ENCODE measurements at places on chromosomes 6 and 20.

- DNase-seq: no peak
These were observed 155.2 kb upstream of the UST start for GRCh38 chr6:148591656-148592055.

DNA sequence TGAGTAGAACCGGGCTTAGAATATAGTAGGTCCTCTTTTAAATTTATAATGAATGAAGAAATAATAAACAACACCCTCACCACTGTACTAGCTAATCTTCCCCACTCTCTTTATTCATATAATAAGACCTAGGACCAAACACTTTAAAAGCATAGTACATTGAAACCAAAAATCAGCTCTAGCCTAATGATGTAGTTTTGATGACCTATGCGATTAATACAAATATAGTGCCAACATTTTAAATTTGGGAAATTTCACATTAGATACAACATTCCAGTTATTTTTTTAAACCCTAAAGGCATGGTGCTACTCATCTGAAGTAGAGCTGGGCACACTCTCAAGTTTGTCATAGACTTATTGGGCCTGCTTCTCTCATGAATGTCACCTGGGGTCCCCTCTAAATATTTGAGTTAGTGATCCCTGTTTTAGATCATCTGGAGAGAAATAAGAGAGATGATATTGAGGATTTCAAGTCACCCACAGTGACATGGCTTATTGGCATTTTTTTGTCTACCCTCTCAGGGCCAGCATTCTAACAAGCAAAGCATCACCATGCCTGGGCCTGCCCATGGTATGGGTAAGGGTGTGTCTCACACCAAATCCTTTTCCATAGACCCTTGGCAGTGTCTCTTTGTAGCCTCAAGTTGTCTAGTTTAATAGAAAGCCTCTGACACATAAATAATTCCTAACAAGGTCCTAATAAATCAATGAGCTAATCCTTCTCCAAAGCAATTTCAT lies 319.8 kb downstream of the HIVEP2 start:
- no peak for DNase-seq

DNA sequence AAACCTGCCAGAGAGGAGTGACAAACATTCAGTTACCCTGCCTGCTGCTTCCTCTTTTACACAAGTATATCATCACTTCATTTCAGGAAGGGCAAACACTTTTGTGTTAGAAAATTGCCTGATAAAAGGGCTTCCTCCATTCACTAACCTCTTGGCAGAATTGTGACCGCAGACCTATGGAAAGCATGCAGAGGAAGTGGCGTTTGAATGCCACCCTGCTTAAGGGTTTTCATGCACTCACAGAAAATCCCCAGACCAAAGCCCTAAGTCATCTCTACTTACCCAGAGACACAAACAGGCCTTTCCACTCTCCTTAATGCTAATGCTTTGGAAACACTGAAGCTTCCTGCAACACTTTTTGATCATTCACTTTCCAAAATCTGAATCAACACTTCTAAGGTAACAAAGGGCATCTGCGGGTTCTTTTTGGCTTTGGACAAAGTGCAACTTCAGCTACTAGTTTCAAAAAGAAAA lies 22.1 kb upstream of the RALGAPA2 start:
- no peak for DNase-seq

GRCh38 chr6:16338577-16339264 lies 100.3 kb downstream of the GMPR start:
- DNase-seq: no peak

DNA sequence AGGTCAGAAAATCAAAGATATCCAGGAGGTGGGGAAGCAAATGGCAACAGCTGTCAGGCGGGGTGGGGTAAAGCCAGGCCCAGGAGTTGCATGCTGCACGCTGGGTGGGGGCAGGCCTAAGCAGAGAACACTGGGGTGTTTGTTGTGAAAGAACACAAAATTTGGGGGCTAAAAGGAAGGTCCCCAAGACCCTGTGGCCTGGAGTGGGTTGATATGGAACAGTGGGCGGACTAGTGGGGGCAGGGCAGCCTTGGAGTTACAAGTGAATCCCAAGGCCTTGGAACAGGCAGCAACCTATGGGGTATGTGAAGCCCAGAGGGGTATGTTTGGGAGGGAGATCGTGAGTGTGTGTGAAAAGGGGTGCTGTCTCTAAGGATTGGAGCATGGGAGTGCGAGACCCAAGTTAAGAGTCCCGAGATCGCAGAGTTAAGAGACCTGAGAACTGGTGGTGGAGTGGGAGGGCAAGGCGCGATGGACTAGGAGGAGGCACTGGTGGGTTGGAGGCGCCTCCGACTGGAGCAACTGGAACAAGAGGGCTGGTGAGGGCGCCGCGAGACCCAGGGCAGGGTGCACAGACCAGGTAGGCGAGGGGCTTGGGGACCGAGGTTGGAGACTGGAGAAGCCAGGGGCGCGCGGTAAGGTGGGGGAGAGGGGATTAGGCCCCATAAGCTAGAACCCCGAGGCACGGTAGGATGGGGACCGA lies 658 bp downstream of the CUL7 start:
- DNase-seq: peak; percentile 29

DNA sequence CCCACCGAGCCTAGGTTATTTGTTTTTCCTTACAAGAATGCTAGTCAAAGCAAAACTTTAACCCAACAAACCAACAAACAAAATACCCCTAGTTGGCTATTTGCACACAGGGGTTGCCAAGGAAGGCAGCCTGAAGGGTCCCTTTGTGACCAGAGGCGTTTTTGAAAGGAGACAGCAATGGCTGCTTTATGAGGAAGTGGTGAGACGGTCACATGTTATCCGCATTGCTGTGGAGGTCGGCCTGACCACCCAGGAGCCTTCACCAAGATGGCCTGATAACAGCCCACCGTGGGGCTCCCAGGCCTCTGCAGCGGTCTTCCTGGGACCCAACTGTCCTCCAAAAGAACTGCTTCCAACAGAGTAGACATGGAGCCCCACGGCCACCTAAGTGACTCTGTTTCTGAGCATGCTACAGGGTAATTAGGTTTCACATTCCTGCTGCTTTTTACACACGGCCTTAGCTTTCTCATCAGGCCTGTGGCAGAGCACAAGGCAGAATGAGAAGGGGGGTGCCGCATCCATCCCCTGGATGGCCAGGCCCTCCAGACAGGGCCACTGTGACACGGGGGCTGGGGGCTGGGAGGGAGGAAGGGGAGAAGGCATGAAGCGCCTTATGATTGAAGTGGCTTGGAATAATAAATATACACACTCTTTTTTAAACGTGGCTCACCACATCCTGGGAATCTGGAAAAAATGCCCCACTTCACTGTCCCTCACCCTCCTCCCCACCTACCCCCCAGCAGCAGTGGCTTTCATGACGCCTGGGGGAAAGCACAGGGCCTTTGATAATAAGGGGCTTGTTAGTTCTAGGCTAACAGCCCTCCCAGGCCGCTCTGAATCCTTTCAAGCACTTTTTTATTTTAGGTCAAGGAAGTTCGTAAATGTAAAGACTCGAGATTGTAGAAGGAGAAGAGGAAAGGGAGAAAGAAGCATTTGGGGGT lies 86.0 kb downstream of the CLIC5 start:
- no peak for DNase-seq

DNA sequence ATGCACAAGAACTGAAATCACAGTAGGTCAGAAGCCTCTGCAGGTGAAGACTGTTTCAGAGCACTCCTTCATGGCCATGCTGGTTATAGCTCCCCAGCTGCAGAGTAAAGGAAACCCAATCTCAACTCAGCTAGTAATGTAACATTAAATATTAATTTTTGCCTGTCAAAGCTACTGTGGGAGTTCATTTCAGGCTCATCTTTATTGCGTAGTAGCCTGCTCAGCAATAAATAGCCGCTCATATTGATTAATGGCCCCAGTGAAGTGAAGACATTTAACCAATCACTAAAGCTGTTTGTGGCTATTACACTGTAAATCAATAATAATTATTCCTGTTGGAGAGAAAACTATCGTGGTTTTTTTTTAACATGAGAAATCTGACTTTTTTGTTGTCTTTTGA lies 101.7 kb downstream of the FRK start:
- no peak for DNase-seq

DNA sequence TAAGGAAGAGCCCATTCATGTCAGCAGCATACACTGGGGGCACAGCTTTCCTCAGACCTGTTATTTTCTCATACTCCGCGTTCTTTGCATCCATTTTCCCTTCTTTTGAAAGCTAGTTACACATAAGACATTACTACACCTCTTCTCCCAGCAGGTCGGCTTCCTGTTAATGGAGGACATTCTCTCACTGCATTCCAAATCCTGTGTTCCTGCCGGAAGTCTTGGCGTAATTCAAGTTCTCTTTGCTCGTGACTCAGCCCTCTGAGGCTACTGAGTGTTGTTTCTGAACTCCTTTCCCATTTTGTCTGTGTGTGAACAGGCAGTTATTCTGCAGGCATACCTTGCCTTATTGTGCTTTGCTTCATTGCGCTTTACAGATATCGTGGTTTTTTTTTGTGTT lies 97.5 kb upstream of the ZBTB24 start:
- DNase-seq: no peak
